Breast epithelium (tissue), 4 donors: ENCODE measurements at places on chromosomes 3 and 15.

- DNase-seq = no peak
Observed at GRCh38 chr3:108448593-108448992, 61.8 kb downstream of the MYH15 start.

- DNase-seq = no peak
Observed at GRCh38 chr3:100803711-100804110, 94.4 kb downstream of the TFG start.

DNA sequence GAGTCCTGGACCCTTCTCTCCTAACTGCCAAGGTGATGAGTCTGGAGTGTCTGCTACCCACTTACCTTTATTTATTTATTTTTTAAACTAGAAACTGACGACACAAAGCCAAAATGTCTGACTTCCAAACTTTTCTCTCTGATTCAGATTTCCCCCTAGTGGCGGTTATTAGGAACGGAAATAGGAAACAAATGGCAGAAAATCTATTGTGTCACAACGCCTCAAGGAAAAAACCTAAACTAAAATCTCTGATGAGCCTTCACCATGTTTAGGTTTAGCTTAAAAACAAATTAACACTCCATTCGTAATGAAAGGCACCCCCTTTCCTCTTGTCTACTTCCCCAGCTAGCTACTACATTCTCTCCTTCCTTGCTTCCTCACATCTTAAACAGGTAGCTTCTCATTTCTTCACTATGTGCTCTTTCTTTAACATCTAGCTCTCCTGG is 94.0 kb upstream of the MEX3B start:
- no peak for DNase-seq

DNA sequence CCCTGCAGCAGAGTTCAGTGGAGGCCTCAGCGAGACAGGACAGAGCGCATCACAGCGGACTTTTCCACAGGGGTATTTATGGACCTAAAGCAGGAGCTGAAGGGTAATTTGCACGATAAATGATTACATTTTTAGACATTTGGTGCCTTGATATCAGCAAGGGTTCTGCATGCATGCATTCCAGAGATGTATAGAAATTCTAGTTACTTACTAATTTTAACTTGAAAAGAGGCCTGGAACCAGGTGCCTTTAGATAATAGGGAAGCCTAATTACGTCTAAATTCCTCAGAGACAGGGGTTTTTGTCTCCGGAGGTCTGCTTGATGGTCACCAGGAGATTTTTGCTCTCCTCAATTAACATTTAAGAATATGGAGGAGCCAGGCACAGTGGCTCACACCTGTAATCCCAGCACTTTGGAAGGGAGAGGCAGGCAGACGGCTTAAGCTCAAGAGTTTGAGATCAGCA is 79.8 kb upstream of the MFGE8 start:
- DNase-seq = no peak

GRCh38 chr15:98684436-98684835 is 36.1 kb downstream of the IGF1R start:
- no peak for DNase-seq

DNA sequence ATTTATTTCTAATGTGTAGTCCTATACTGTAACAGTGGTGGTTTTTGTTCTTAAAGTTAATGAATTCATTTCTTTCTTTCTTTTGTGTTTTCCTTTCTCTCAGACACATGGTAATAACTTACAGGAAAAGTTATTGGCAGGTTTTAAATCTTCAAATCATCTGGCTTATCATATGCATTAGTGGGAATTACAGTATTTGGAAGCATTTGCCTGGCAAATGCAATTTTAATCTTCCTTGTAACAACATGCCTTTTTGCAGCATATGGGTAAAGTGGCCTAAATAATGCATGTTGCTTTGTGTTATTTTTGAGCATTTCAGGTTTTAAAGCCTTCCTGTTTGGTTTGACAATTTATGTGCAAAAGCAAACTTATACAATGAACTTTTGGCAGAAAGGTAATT is 66.8 kb downstream of the GALK2 start:
- no peak for DNase-seq

DNA sequence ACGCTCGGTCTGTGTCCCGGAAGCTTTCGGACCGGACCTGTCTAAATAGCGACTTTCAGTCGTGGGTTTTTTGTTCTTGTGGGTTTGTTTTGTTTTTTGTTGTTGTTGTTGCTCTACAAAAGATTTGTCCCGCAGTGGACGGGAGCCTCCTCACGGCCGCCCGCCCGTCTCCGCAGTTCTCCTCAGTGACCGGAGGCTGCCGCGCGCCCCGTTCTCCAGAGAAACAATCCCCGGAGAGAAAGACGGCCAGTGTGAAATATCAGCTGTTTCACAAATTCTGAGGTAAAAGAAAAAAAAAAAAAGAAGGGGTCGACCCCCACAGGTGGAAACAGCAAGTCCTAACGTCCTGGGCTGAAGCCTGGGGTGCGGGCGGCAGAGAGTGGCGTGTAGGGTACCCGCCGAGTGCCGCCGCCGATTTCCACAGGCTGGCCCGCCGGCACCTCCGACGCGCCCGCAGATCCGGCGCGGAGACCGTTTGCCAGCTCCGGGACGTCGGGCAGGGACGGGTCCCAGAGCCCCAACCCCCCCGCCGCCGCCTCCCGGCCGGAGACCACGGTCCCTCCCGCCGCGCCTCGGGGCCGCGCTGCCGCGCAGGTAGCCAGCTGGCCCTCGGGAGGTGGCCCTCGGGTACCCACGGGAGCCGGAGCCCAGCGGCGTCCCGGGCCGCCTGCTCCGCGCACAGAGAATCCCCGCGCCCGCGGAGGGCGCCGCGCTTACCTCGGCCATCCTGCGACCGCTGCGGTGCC is 478 bp downstream of the BNC1 start:
- DNase-seq = no peak

DNA sequence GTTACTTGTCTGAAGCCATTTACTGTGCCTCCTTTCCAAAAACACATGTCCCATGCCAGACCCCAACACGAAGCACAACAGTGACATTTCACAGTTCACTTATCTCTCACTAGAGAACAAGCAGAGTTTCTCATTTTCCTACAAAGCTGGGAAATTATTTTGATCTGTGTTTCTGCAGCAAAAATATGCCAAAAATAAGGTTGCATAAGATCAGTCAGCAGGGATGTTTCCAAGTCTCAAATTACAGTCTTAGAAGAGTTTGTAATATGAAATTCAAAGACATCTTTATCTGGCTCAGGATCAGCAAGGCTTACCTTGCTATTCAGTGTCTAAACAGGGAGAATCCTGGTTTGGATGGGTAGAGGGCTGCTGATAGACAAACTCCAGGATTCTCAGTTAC is 75.5 kb downstream of the GJD2 start:
- DNase-seq = no peak

DNA sequence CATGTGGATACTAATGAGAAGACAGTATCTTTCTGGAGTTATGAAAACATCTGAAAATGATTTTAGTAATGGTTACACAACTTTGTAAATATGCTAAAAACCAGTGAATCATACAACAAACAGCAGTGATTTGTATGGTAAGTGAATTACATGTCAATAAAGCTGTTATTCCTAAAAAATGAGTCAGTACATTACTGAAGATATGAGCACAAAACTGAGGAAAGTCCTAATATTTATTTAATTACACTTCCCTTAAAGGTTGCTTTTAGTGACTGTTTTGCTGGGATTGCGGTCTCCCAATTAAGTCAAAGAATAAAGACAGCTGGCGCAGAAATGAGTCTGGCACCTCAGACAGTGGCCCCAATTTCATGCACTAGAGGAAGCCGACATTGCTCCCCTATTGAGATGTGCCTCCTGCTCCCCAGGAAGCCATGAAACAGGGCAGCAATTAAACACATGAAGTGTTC is 50.9 kb upstream of the FSIP1 start:
- DNase-seq = no peak
